Stimulated activated CD4-positive, alpha-beta T cell treated with anti-CD3 and anti-CD28 coated beads, Interleukin-15, amount 100 ng/mL, for 1 hour (primary cell): ENCODE measurements at places on chromosomes 4 and X.

GRCh38 chrX:50613846-50614245 lies 143.2 kb upstream of the DGKK start:
- no peak for DNase-seq

- DNase-seq: no peak
Measured at GRCh38 chrX:118756101-118756500, 28.7 kb downstream of the IL13RA1 start.

DNA sequence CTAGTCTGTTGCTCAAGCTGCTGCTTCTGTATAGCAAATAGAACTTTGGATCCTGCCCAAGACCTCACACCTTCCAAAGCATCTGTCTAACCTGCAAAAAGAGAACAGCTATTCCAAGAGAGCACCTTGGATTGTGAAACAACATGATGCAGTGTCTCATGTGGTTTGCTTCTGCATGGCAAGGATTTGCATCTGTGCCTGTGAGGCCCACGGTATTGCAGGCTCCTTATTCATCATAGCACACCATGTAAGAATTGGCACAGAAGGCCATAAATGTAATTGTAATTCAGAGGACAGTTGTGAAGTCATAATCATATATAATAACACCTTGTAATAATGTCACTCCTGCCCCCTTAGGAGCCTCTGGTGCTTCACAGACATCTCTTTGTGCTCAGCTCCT lies 147.1 kb downstream of the ZNF674 start:
- DNase-seq: no peak

DNA sequence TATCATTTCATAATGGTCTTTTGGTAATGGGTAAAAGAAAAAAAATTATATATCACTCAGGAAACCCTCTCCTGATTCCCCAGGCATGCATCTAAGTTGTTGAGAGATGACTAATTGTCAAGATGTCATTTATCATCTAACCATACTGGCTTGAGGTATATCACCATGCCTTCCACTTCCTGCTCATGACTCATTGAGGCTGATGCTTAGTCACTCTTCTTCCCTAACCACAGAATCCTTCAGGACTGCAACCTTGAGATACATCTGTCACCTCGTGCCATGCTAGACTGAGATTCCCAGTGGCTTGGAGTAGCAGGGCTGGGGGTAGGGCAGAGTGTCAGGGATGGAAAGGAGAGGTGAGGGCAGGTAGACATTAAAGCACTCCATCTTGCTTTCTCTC lies 782.5 kb upstream of the INTU start:
- no peak for DNase-seq

DNA sequence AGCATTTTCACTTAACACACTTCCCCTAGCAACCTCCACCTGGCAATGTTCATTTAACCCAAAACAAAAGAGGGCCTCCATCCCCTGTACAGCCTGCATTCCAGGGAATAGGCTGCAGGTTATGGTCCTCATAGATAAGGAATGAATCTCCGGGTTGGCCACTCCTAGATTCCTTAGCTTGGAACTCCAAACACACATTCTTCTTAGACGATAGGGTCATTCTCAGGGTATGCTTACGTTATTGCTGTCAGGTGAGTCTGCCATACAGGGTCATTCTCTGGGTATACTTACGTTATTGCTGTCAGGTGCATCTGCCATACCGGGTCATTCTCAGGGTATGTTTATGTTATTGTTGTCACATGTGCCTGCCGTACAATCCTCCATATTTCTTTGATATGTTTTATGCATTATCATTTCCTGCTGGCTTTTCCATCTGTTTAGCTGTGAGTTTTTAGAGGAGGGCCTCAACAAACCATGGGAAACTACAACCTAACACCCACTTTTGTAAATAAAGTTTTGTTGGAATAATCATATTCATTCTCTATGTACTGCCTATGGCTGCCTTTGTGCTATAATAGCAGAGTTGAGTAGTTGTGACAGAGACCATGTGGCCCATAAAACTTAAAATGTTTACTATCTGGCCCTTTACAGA lies 8.2 kb upstream of the AFF1 start:
- DNase-seq: no peak

DNA sequence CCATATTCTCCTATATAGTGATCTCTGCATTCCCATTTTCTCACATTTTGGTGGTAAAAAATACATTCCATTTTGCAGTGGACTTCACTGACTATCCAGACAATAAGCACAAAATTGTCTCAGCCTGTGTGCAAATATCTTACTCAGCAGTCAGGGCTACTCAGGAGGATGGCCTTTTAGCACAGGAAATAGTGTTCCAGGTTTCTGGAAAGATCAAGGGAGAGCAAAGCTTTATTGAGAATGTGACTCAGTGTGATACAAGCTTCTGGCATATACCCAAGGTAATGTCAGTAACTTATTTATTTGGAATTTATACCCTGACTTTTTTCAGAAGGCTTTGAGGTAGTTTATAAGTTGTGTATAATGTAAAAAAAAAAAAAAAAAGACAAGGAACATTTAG lies 233.4 kb downstream of the TEX13A start:
- no peak for DNase-seq

DNA sequence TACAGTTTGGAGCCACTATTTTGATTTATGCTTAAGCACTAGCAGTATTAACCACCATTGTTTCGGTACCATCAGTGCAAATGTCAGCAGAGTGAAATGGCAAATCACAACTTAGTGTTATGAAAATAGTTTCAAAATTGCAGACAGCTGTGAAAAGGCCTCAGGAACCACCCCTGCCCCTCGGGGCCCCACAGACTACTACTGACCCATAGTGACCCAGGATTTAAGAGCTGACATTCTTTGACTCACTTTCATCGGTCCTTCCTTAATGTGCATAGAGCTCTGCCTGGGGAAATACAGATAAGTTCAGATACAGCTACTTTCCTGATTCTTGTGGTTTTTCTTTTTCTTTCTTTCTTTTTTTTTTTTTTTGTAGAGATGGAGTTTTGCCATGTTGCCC lies 3.3 kb upstream of the BBS7 start:
- no peak for DNase-seq

- no peak for DNase-seq
Measured at GRCh38 chr4:71095545-71095944, 102.1 kb downstream of the DCK start.

- no peak for DNase-seq
Measured at GRCh38 chrX:135541351-135541750, 20.9 kb downstream of the INTS6L start.

DNA sequence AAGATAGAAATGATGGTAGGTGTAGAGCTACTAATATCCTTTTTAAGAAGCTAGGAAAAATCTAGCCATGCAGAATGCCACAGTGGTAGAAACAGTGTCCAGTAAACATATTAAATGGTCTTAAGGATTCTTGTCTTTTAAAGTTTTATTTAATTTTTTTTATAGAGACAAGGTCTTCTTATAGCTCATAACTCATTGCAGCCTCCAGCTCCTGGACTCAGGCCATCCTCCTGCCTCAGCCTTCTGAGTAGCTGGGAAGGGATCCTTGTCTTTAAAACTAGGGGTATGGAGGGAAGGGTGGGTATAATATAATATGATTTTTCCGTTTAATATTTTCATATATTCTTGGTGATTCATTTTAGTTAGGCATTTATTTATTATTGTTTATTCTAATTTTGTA lies 3.8 kb downstream of the TMEM165 start:
- DNase-seq: no peak

GRCh38 chr4:100348473-100348872 lies 158.2 kb upstream of the DDIT4L start:
- no peak for DNase-seq

DNA sequence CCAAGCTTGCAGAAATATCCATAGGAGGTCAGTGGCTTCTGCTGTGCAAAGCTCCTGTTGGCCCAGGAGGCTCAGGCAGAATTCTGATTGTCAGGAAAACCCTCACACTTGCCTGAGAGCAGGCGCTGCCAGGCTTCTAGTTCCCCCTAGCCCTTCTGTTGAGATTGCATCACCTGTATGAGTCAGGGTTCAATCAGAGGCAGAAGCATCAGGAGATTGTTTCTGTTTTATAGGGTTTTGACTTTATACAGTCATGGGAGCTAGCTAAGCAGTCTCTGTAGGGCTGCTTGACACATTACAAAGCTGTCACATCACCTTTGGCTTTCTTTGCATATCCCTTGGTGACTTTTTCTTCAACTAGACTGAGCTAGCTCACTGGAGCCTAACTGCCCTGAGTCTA lies 27.8 kb downstream of the DIPK2B start:
- no peak for DNase-seq

DNA sequence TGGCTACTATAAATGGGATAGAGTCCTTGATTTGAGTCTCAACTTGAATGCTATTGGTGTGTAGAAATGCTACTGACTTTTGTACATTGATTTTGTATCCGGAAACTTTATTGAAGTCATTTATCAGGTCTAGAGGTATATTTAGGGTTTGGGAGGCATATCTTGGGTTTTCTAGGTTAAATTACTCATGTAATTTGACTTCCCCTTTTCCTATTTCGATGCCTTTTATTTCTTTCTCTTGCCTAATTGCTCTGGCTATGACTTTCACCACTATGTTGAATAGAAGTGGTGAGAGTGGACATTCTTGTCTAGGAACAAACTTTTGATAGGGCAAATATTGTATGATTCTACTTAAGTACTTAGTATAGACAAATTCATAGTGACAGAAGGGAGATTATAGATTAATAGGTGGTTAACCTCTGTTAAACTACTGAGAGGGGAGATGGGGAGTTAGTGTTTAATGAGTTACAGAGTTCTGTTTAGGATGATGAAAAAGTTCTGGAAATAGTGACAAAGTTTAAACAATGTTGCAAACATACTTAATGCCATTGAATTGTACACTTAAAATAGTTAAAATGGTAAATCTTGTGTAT lies 22.8 kb upstream of the HSPA4L start:
- no peak for DNase-seq

DNA sequence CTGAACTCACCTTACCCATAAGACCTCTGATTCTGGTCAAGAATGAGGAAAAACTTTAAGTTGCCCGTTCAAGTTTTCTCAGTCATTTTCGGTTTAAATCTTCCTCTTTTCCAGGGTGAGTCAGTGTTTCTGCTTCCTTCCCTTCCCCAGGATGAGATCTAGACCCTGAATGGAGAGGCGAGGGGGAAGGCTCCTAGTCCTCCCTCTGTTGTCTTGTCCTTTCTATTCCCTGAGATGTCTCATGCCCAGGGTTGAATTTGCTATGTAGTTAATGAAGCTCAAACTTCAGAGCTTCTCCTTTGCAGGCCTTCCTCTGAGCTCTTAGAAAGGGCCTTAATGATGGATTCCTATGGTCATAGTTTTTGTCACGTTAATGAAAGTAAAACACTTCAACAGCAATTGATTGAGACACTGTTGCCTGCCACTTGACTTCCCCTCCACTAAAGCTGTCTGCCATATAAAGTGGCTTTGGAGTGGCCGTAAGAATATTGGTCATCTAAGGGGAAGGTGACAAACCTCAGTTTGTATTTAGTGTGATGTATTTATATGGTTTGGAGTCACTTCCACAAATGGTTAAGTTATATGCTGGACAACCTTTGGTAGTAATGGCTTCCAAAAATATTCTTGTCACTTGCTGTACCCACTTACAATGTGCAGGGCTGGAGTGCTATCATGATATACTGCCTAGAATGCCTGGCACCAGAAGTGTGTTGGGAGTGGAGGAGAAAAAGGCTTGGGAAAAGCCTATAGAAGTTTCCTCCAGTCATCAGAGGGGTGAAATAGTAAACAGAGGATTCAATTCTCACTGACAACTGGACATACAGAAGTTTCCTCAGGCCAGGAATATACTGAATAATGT lies 24.3 kb upstream of the GPRIN3 start:
- no peak for DNase-seq

DNA sequence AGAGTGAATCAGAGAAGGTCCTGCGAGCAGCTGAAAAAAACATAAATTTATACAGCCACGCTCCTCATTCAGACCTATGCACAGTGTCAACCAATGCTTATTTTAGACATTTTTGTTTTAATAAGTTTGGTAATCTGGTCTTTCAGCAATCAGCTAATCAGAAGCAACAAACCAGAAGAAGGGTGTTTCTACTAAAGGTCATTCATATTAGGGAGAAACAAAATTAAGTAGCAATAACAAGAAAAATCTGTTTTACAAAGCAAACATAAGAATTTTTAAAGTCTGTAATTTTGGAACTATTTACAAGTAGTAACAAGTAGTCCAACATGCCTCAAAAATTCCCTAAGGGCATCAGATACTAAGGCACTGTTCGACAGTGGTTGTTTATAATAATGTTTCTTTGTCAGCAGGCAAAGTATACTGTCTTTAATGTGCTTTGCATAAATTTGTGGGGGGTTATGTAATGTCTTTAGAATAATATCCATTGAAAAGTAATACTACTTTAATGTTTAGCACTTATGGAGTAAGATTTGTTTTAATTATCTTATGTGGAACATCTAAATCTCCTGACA lies 82.8 kb downstream of the PHOX2B start:
- DNase-seq: no peak

DNA sequence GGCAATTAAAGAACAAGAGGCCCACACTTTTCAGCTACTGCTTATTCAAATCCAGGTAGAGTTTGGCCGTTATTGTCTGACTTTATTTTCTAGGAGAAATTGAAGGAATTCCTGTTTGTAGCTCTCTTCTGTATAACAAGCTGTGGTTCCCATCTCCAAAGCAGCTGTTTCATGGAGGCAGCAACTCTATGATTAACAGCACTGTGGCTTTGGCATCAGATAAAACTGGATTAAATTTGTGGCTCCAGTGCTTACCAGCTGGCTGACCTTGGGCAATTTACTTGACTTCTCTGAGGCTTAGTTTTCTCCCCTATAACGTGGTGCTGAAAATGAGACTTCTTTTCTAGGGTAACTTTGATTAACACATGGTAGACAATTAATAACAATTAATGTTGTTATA lies 28.1 kb downstream of the SLC30A9 start:
- no peak for DNase-seq

- no peak for DNase-seq
Measured at GRCh38 chrX:23478056-23478455, 143.4 kb downstream of the PTCHD1 start.

GRCh38 chr4:176387571-176387970 lies 67.8 kb downstream of the SPCS3 start:
- DNase-seq: no peak

DNA sequence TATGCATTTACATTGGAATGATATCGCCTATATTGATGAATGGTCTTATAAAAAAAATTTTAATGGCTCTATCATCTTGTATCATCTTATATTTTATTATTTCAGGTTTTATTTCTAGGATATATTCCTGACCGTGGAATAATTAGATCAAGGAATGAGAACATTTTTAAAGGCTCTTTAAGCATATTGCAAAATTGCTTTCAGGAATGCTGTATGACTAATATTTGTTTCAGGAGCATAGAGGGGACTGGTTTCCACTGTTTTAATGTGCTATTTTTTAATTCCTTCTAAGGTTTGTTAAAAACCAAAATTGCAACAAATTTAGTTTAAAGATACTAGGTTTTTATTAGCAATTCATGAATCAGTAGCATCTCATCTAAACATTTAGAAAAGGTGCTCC lies 120.2 kb downstream of the BMPR1B start:
- DNase-seq: no peak

- no peak for DNase-seq
Measured at GRCh38 chrX:139898334-139898733, 34.5 kb downstream of the ATP11C start.

GRCh38 chrX:21155916-21156315 lies 218.3 kb upstream of the CNKSR2 start:
- no peak for DNase-seq

GRCh38 chrX:40922307-40922706 lies 162.9 kb upstream of the USP9X start:
- no peak for DNase-seq
